ENCODE measurements at places on chromosomes 11 and 22. TPM values are rescaled to one million over a fixed set of nuclear protein-coding genes. Genes with fewer than 3 reads are reported as not detected.

ZFTA gene
- 6.3 TPM for total RNA-seq

SCUBE1 gene
- 0.20 TPM for total RNA-seq

SCGB1A1 gene
- not detected for total RNA-seq

KRTAP5-7 gene
- not detected for total RNA-seq

C11orf42 gene
- total RNA-seq: not detected

LGALS12 gene
- total RNA-seq: not detected
